MM.1S (cell line): ENCODE measurements at places on chromosomes 3 and 15.

GRCh38 chr3:160473978-160474377 lies 24.4 kb upstream of the TRIM59 start:
- no peak for DNase-seq
- no peak overlapping the region for H3K27ac ChIP-seq
- H3K36me3 ChIP-seq, result no peaks in the 10 kb centered on the region

- no peak overlapping the region for H3K27ac ChIP-seq
- H3K27me3 ChIP-seq, result no peaks in the 10 kb centered on the region
- no peak overlapping the region for H3K4me3 ChIP-seq
- no peaks in the 10 kb centered on the region for H3K36me3 ChIP-seq
- no peak for DNase-seq
Observed at GRCh38 chr3:189204167-189204866, 32.5 kb downstream of the TPRG1 start.

GRCh38 chr3:64176461-64176996 lies 48.7 kb downstream of the PRICKLE2 start:
- no peak overlapping the region for H3K4me3 ChIP-seq
- no peaks in the 10 kb centered on the region for H3K36me3 ChIP-seq
- no peaks in the 10 kb centered on the region for H3K27me3 ChIP-seq
- no peak overlapping the region for H3K27ac ChIP-seq
- no peaks in the 10 kb centered on the region for H3K4me1 ChIP-seq

- DNase-seq, result no peak
- no peaks in the 10 kb centered on the region for H3K36me3 ChIP-seq
- no peaks in the 10 kb centered on the region for H3K4me1 ChIP-seq
- no peak overlapping the region for H3K27ac ChIP-seq
Observed at GRCh38 chr3:58403513-58404109, 30.0 kb downstream of the PDHB start.

- H3K4me1 ChIP-seq, result peaks cover 4% of the 10 kb centered on the region; the same call in 1 of the 2 replicates
- no peak overlapping the region for H3K4me3 ChIP-seq
- H3K27me3 ChIP-seq, result no peaks in the 10 kb centered on the region
- H3K36me3 ChIP-seq, result no peaks in the 10 kb centered on the region
- no peak overlapping the region for H3K27ac ChIP-seq
- no peak for DNase-seq
Observed at GRCh38 chr3:67044295-67044694, 46.2 kb downstream of the KBTBD8 start.

GRCh38 chr15:43229977-43230376 lies 9.2 kb upstream of the EPB42 start:
- H3K27me3 ChIP-seq, result no peaks in the 10 kb centered on the region
- H3K4me3 ChIP-seq, result no peak overlapping the region
- DNase-seq, result no peak
- H3K27ac ChIP-seq, result no peak overlapping the region

GRCh38 chr3:66473692-66474091 lies 27.1 kb downstream of the LRIG1 start:
- H3K4me3 ChIP-seq, result no peak overlapping the region
- no peak for DNase-seq
- peaks cover 21% of the 10 kb centered on the region for H3K4me1 ChIP-seq
- H3K27me3 ChIP-seq, result no peaks in the 10 kb centered on the region
- no peaks in the 10 kb centered on the region for H3K36me3 ChIP-seq
- no peak overlapping the region for H3K27ac ChIP-seq

DNA sequence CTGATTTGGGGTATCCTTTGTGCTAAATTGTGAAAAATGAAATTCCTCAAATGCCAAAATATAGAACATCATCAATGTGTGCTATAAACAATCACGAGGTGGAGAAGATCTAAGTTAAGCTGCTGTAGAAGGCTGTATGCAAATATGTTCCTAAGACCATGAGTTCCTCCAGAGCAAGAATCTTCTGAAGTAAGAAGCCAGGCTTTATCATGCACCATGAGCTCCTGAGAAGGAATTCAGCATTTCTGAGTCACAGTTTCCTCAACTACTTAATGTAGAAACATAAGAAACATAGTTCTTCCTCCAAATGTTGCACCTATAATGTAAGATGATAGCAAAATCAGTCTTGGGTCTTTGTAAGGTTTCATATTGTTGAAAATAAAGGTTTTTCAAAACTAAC lies 241.7 kb upstream of the MDFIC2 start:
- no peak overlapping the region for H3K27ac ChIP-seq
- no peaks in the 10 kb centered on the region for H3K27me3 ChIP-seq

DNA sequence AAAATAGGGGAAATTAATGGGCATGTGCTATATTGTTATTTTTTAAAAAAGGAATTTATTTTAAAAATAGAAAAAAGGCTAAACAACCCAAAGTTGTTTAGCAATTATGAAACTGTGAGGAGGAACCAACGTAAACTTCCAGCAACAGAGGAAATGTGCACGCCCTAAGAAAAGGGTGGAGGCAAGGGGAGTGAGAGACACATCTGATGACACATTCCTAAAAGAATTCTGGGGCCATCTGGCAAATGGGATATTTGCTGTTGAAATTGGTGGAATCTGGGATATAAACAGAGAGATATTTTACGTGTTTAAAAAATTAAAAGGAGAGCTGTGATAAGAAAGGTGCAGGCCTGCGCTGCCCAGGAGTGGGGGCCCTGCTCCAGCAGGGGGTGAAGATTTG lies 50.8 kb upstream of the MUC13 start:
- DNase-seq, result no peak
- H3K4me1 ChIP-seq, result no peaks in the 10 kb centered on the region
- H3K4me3 ChIP-seq, result no peak overlapping the region
- H3K36me3 ChIP-seq, result no peaks in the 10 kb centered on the region

- no peak overlapping the region for H3K4me3 ChIP-seq
- no peak for DNase-seq
- H3K27me3 ChIP-seq, result no peaks in the 10 kb centered on the region
Observed at GRCh38 chr3:46867550-46867898, 4.3 kb upstream of the MYL3 start.

DNA sequence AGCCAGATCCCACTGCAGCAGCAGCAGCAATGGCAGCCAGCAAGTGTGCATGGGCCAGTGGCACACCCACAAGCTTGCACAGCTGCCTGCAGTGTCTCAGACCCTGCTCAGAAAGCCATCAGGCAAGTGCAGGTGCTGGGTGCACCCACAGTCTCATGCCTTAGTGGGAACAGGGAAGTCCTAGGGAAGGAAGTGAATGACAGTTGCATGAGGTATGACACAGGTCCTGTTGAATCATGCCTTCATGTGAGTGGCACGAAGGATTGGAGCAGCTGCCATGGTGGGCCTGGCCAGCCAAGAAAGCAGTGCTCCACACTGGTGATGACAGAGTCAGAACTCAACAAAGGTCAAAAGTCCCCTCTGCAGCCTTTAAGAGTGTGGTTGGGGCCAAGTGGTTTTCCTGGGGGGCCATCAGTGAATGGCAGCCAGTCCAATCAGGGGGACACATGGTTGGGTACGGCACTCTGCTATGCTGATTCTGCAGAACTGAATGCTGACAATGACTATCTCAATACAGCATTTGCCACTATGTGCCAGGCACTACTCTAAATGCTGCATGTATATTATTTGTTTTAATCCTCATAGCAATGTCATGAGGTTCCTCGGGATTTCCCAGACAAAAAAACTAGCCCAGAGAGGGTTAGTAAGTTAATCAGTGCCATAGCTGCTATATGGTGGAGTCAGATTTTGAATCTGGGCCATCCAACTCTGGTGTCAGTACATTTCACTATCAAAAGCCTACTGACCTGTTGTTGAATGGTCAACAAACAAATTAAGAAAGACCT lies 94.3 kb downstream of the AQP9 start:
- H3K27me3 ChIP-seq, result no peaks in the 10 kb centered on the region
- no peak for DNase-seq
- peaks cover 13% of the 10 kb centered on the region for H3K4me1 ChIP-seq
- H3K36me3 ChIP-seq, result no peaks in the 10 kb centered on the region
- H3K4me3 ChIP-seq, result no peak overlapping the region

DNA sequence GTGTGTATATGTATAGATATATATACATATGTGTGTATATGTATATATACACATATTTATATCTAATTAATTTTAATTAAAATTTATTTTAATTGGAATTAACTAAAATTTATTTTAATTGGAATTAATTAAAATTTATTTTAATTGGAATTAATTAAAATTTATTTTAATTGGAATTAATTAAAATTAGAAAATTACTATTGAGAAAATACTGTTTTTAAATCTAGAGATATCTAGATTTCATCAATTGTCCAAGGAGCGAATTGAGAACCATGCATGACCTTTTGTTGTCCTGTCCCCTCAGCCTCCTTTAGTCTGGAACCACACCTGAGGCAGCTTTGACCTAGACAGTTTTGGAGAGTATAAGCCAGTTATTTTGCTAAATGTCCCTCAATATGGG lies 1.8 kb downstream of the MOBP start:
- H3K27ac ChIP-seq, result no peak overlapping the region
- no peaks in the 10 kb centered on the region for H3K36me3 ChIP-seq
- no peak overlapping the region for H3K4me3 ChIP-seq
